Stimulated activated CD4-positive, alpha-beta T cell treated with anti-CD3 and anti-CD28 coated beads, Interleukin-1b, Interleukin-23, amount 100 ng/mL, for 1 hour (primary cell): ENCODE measurements at places on chromosomes 3 and 15.

DNA sequence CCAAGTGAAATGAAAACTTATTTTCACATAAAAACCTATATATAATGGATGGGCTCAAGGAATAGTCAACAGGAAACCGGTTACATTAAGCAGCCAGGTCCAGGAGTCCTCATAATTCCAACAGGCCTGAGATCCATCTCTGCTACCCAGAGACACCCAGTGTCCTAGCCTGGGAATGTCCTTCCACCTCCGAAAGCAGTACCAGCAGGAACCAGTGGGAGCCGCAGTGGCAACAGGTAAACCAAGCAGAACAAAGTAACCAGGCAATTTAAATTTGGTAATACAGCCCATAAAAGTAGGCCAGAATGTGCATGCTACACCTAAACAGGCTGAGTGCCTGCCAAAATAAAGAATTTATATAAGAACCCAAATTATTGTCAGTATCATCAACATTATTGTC is 195.6 kb downstream of the ZBBX start:
- DNase-seq, result no peak

- no peak for DNase-seq
These were observed 16.9 kb downstream of the CYP11A1 start for GRCh38 chr15:74350295-74351275.

DNA sequence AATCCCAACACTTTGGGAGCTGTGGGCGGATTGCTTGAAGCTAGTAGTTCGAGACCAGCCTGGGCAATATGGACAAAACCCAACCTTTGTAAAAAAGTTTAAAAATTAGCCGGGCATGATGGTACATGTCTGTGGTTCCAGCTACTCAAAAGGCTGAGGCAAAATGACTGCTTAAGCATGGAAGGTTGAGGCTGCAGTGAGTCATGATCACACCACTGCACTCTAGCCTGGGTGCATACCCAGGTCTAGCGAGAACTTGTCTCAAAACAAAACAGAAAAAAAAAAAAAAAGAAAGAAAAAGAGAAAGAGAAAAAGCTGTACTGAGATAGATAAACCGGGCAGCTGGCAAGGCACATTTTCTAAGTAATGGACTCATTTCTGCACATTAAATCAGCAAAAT is 10.6 kb downstream of the ARPP19 start:
- DNase-seq, result no peak

- DNase-seq, result no peak
These were observed 24.9 kb upstream of the MYZAP start for GRCh38 chr15:57566834-57567233.

DNA sequence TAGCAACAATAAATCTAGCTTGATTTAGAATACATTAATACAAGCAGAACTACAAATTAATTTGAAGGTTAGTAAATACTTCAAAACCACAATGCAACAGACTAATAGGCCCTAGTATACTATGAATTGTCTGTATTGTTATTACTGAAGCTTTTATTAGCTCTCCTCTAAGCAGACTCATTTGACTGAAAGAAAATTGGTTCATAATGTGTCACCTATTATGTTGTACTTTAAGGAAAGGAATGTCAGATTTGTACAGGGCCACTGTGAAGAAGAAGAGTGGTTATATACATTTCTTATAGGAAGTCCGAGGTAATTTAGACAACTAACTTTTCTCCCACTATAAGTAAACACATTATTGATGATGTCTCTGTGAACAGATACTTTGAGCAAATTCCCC is 954.5 kb downstream of the ZPLD1 start:
- no peak for DNase-seq

GRCh38 chr3:112137781-112138180 is 4.7 kb upstream of the GCSAM start:
- no peak for DNase-seq

DNA sequence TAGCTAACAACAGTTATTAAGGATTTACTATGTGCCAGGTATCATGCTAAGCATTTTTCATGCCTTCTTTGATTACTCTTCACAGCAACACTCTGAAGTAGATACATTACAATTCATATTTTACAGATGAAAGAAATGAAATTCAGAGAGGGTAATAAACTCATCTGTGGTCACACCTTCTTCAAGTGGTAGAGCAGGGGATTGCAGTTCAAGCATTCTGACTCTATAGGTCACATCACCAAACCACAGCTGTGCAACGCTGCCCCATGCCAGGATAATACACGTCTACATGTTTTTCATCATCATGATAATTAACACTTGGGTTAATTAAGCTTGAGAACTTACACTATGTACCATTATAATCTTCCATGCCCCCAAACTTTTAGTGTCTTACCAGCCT is 98.5 kb downstream of the LRRC3B start:
- DNase-seq, result no peak

DNA sequence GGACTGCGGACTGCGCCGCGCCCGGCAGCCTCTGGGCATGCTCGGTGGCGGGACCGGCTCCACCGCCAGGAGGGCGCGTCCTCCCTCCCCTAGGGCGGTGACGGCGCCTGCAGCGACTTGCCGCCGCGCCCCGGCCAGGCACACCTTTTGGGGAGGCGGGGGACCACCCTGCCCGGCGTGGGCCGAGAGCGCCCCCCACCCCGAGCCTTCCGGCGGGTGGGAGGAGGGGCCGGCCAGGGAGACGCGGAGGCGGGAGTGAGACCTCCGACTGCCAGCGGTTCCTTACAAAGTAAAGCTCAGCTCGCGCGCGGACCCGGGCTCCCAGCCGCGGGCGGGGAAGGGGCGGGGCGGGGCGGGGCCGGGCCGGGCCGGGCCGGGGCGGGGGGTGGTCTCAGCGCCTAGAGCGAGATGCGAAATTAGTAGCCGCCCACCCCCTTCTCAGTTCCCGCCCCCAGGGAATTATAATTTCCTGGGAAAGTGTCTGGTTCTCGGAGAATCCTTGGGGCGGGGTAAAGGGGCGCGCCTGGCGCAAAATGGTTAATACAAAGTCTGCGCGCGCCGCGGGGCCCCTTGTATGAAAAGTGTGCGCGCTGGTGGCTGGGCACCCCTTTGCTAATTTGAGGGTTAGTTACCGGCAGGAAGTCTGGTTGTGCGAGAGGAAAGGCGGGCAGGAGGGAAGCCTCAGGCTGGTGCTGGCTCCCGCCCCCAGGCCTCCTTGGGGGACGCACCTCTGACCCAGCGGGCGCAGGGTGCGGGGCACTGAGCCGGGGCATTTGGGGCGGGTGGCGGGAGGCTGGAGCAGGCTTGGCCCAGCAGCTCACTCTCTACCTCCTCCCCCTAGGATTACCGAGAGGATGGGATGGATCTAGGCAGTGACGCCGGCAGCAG is 224.8 kb upstream of the IL12A start:
- no peak for DNase-seq

- DNase-seq, result no peak
These were observed 138.4 kb downstream of the LEKR1 start for GRCh38 chr3:156964577-156964976.

DNA sequence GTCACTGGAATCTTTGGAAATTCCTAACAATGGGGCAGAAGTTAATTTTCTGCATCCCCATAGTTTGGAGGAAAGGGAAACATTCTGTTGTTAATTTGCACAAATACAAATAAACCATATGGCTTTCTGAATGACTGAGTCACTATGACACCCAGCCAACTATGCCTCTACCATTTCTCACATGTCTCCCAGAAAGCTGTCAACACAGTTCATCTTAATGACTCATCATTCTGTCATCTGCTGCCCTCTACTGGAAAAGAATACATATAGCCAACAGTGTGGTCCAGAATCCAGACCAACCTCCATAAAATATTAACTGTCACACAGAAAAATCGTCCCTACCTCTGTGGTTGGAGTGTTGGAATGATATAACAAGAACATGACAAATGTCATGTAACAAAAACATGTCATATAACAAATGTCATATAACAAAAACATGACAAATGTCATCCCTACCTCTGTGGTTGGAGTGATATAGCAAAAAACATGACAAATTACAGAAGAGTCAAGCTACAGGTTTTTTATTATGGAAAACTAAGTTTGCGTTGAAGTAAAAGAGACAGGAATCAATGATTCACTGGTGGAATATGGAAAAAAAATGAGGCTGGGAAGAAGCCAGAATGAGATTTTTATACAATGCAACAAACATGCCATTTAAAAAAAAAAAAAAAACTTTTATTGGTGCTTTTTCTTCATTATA is 47.7 kb upstream of the GYG1 start:
- no peak for DNase-seq

GRCh38 chr3:127213381-127213918 is 20.5 kb downstream of the PRR23E start:
- no peak for DNase-seq

DNA sequence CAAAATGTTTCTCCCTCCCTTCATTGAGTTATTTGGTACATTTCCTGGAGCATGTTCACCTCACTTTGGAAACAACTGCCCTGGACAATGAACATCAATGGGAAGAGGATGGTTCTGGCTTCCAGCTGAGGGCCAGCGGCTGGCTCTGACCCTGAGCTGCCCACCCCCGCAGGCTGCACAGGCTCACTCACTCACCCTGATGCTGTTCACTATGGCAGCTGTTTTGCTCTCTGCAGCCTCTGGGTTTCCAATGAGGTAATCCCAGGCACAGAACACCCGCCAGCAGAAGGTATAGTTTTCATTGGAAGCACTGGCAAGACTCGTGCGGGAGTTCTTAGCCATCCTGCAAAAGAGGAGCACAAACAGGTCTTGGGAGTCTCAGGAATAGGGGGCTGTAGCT is 17.8 kb downstream of the TMC3 start:
- no peak for DNase-seq

DNA sequence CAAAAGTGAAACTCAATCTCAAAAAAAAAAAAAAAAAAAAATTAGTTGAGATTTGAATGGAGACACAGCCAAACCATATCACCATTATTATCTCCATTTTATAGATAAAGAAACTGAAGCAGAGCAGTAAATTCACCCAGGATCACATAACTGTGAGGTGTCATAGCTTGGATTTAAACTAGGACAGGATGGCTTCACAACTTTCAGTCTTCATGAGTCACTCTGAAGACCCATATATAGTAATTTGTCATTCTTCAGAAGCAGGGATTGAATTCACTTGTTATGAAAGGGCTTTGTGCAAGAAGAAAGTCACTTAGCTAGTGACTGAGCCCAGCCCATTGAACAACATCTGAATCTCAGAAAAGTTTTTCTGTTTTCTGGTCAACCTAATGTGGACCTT is 60.5 kb upstream of the LRIG1 start:
- no peak for DNase-seq

- peak; percentile 6 for DNase-seq
These were observed 59.8 kb upstream of the KLHL25 start for GRCh38 chr15:85854345-85855097.

DNA sequence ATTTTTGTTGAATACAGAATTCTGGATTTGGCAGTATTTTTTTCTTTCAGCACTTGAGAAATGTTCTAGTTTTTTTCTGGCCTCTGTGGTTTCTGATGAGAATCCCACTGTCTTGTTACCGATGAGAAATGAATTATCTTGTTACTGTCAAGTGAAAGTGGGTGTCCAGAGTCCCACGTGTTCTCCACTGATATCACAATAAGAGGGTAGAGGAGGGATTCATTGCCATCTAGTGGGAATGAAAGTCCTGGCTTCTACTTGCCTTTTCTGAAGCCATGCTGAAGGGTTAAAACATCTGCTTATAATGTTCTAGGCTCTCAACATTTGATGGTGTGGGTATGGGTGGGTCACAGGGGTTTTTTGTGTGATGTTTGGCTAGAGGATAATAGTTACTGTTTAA is 66.1 kb downstream of the SEC22A start:
- no peak for DNase-seq

- no peak for DNase-seq
These were observed 26.8 kb downstream of the CAPN3 start for GRCh38 chr15:42385980-42386700.

- DNase-seq, result no peak
These were observed 50.1 kb downstream of the SUMF1 start for GRCh38 chr3:4416961-4417360.

- no peak for DNase-seq
These were observed 241.6 kb downstream of the UACA start for GRCh38 chr15:70521576-70522322.

DNA sequence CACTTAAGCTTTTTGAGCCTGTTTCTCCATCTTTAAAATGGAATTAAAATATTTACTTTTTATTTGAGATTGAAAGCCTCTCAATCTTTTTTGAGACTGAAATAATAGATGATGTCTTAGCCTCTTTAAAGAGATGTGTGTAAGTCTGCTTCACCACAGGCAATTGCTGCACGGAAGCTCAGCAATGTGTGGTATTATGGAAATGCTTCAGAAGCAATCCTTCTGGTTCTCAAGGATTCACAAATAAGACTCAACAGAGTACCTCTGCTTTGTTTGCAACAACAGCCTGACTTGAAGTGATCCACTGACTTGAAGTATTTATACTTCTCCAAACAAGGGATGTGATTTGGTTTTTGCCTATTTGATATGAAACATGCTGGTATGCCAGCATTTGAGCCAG is 332.0 kb upstream of the RASGRP1 start:
- DNase-seq, result no peak

- no peak for DNase-seq
These were observed 235.8 kb downstream of the SUCLG2 start for GRCh38 chr3:67418426-67419217.

GRCh38 chr15:38054488-38054887 is 120.0 kb downstream of the TMCO5A start:
- no peak for DNase-seq

DNA sequence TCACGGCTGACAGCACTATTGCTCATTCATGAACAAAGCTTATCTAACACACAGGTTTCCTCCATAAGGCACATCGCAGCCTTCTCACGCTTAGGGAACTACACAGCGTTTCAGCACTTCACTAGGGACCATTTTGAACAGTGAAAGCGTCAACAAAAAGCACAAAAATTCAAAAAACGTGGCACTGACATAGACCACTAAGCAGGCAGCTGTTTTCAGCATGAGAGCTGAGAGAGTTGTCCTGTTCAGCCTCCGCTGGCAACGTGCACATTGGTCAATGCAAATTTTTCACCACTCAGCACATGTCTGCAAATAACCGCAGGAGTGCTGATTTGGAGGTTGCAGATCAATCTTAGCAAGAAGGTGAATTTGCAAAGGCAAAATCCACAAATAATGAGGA is 109.2 kb downstream of the LRRK1 start:
- no peak for DNase-seq

DNA sequence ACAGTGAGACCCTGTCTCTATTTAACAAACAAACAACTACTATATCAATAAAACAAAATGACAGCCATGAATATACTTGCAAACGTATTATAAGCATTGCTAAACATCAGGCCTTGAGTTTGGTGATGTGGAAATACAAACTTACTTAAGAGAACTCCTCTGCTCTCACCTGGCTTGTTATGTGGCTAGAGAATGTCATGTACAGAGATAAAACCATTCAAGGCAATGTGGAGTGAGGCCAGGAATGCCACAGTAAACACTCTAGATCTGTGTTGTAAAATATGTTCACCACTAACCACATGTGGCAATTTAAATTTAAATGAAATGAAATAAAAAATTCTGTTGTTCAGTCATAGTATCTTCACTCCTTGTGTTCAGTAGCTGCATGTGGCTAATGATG is 22.7 kb upstream of the RARB start:
- DNase-seq, result no peak

- no peak for DNase-seq
These were observed 177.8 kb downstream of the SERPINI1 start for GRCh38 chr3:167913219-167913835.
